ENCODE measurements at places on chromosomes 11 and 22.

DNA sequence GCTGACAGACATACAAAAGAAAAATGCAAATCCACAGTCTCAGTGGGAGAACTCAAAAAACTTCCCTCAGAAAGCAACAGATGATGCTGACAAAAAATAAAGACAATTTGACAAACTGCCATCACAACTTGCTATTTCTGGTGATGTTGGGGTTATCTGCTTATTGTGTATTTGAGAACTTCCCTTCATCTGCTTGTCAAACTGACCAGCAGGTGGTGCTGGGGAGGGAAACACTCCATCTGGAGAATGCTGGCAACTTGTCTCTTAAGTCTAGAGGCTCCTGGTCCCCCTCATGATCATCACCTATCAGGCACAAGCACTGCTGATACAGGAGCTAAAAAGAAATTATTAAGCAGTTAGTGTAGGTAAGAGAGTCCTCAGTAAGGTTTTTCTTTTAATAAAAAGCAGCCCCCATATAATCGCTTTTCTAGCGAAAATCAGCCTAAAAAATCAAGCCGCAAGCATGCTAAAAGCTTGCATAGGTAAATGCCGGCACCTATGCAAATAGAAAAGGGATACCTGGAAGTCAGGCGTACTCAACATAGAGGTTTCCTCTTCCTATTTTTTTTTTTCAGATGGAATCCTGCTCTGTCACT, 9.8 kb upstream of the FAM111B start:
- DNase-seq: peak; percentile 62

DNA sequence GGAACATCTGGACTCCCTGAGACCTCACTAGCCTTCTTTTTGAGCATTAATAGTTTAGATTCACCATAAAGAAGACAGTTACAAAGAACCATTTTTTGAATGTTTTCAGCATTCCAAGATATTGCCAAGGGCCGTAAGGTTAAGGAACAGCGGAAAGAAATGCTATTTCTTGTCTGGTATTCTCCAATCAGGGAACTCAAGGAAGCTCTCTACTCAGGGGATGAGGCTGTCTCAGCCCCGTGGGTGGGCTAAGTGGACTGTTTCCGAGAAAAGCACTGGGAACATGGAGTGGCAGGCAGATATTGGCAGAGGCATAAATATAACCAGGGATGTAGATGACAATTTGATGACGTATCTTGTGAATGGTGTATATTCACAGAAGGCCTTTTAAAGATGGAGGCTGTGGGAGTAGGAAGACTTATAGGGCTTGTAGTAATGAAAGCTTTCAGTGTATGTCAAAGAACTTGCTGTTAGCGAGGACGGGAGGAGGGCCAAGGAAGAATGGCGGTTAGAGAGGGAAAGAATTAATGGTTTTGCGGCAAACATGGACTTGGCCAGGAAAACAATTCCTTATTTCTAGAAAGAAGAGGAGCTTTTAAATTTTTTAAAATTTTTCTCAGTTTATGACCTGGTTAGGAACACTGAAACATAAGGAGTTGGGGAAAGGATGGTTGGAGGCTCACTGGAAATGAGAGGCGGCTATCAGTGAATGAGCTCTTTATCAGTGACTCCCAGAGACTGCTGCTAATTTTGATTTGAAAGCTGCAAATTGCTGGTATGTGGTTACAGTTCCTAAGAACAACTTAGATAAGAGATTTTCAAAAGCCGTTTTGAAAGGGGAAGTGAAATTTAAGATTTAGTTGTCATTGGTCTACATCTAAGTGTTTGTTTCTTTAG, 64.6 kb downstream of the ST3GAL4 start:
- DNase-seq: no peak

GRCh38 chr11:85854212-85854556, 999 bp upstream of the CCDC83 start:
- no peak for DNase-seq

DNA sequence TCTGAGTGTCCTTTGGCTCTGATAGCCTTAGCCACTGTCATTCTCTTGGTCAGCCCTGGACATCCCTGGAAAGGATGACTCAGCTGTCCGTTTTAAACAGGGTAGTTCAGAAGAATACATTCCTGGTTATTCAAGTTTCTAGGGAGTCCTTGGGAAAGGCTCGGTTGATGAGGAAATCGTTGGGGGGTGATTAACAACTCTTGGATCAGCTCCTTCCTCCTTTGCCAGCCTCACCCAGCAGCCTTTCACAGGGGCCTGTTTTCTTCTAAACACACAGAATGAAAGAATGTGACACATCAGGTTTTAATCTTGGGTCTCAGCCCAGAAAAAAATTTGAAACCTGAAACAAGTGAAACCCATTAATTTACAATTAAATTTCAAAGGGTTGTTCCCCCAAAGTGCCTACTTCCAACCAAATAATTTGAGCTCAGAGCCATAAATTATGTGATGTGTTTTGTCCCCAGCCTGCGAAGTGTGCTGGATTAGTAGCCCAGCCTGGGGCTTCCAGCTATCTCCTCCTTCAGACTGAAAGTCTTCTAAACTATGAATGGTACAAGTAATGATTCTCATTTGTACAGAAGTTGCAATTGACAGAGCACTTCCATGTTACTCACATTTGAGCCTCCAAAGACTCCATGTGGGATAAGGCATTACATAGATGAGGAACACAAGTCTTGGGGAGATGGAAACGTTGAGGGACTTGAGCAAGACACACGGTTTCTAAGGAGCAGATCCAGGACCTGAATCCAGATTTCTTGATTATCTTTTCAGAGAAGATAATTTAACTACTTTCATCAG, 19.3 kb upstream of the MRGPRX2 start:
- DNase-seq: no peak

DNA sequence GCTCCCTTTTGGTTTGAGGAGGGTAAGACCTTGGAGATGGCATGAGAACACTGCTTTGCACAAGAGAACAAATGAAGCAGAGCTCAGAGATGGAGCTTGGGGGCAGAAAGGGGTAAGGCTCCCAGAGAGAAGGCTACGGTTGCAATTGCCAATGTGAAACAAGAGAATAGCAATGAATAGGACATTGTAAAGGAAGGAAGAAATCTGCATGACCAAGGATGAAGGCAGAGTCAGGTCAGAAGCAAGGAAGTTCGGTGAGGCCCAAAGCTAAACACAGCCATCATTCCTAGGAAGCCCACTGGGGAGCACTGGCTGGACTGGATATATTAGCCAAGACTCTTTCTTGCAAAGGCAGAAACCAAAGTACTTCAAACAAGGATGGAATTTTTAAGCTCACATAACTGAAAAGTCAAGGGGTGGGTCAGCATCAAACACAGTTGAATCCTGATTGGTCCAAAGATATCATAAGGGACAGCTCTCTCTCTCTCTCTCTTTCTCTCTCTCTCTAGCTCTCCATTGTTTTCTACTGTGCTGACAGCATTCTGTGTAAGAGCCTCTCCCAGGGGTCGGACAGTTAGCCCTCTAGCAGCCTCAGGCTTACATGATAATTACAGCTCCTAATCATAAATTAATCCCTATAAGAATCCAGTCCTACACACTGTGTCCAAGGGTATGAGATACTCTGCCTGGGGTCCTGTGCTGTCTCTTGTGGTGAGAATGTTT, 484.3 kb downstream of the SOX6 start:
- no peak for DNase-seq

DNA sequence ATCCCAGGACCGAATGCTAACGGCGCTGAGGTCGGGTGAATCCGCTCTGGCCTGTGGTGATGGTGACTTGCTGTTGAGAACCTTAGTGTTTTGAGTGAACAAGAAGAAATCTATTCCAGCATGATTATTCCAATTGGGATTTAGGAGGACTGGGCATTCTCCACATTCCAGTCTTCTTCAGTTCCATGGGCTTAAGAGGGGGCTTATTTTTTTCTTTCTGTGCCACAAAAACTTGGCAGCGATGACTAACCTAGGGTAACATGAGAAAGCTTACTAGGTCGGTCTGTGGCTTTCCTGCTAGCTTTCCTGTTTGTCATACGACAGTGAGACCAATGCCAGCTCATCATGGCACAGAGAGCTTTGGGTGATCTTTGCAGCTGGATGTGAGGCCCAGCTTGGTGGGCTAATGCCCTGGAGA, 62.9 kb upstream of the ATXN10 start:
- no peak for DNase-seq

DNA sequence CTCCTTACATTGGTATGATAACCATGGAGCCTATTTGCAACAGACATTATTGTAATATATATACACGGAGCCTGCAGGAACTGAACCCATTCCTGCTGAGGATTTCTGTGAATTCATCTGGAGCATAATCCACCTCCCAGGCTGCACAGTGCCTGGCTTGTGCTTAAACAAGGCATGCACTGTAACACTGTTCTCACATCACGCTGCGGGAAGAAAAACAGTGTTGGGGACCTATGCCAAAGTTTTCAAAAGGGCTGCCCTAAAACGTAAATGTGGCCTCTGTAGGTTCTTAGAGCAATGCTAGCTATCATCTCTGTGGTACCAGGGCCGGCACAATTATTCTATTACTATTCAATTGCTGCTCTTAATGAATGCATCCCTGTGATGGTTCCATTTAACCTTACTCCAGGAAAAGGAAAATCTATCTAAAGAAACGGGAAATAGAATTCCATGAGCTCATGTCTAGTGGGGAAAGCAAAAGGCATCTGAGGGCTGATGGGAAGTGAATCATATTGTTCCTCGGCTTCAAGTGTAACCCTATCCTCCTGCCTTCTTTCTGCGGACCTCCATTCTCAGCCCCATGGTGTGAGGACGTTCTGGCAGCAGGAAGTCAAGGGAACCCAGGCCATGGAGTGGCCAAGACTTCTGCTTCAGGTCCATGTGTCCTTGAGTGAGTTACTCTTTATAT, 525.5 kb downstream of the SOX6 start:
- no peak for DNase-seq

DNA sequence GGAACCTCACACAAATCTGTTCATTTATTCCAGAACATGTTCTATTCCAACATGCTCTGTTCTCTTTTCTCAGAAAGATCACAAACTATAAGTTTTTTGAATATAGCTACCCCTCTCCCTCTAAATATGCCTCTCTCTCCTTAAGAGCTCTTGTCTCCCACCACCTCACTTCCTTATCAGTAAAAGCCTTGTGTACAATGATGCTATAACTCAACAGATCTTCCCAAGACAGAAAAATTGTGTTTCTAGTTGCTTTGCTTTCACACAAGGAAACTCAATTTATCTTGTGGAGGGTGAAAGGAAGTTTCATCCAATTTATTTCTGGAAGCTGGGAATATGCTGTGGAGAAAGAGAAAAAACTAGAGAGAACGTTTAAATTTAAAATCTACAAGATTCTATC, 64.4 kb downstream of the FAM76B start:
- no peak for DNase-seq

- DNase-seq: no peak
Observed at GRCh38 chr11:119100246-119100970, 1.2 kb downstream of the DPAGT1 start.

GRCh38 chr22:45196926-45197605, 33.3 kb downstream of the NUP50 start:
- DNase-seq: no peak

- no peak for DNase-seq
Observed at GRCh38 chr11:127461241-127462064, 460.9 kb upstream of the KIRREL3 start.

DNA sequence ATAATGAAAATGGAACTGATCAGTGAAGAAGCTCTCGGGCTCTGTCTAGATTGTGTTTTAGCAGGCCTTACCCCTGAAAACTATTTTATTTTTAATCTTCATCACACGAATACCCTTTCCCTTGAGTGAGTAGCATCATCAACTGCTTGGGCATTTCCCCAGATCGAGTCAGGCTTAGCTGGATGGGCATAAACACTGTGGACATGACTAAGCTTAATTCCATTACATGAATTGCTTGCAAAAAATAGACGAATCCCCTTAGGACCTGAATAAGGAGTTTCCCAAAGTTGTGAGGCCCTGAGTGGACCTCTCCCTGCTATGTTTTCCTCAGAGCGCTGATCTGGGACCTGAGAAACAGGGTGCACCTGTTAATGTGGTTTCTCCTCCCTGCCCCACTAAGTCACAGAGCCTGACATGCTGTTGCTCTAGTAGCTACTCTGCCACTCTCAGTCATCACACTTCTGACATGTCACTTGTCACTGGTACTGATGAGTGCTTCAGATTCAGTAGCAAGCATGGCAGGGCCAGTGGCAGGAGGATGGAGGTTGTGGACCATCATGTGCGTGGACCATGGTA, 53.5 kb downstream of the ENDOD1 start:
- no peak for DNase-seq

DNA sequence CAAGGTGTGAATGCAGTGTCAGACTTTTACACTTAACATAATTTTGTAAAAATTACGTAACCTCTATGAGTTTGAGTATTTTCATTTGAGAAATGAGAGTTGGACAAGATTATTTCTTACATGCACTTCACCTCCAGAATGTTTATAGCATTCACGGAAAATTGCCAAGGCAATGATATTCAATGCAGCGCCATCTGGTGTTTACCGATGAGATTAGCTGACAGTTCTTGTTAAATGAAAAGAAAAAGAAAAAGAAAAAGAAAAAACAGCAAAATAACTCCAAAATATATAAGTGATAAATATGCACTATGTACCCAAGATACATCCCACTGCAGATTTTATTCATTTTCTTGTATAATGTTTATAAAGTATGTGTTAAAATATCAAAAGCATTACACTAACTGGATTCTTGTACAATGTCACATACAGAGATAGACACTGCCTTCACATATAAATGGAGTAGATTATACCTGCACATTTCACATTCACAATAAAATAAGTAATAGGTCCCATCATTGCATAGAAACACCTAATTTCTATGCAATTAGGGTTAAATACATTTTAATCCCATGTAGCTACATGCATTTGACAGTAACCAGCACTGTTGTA, 976.3 kb upstream of the FAT3 start:
- no peak for DNase-seq

GRCh38 chr11:7292922-7293321, 41.2 kb downstream of the SYT9 start:
- no peak for DNase-seq

DNA sequence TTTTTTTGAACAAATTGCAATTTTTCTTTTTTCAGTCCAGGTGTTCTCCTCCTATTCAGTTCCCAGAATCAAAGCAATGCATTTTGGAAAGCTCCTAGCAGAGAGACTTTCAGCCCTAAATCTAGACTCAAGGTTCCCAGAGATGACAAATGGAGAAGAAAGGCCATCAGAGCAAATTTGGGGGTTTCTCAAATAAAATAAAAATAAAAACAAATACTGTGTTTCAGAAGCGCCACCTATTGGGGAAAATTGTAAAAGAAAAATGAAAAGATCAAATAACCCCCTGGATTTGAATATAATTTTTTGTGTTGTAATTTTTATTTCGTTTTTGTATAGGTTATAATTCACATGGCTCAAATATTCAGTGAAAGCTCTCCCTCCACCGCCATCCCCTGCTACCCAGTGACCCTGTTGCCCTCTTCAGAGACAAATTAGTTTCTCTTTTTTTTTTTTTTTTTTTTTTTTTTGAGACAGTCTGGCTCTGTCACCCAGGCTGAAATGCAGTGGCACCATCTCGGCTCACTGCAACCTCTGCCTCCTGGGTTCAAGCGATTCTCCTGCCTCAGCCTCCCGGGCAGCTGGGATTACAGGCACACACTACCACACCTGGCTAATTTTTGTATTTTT, 6.2 kb upstream of the UBE4A start:
- no peak for DNase-seq

- DNase-seq: peak; percentile 64
Observed at GRCh38 chr11:10302744-10303557, 1.9 kb upstream of the ADM start.
